NAMALWA (cell line): ENCODE measurements at places on chromosomes 13 and 19.
A peak's percentile ranks its signal among the peaks of the same experiment; 100 is the strongest.

DNA sequence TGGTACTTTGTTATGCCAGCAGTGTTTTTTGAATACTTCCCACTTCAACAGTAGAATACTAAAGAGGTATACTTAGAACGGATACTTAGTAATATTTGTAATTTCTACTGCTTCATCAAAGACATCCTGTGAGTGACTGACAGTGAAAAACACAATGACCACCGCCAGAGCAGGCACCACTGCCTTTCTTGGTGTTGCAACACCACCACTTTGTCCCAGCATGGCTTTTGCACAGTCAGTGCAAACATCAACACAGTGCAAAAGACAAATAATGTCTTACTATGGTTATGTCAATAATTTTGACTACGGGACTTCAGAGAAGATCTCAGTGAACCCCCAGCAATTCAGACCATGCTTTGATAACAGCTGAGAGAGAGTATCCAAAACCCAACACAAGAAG, 220.5 kb downstream of the RBM26 start:
- DNase-seq = no peak

- DNase-seq = no peak
These were observed 1003.7 kb downstream of the SLITRK1 start for GRCh38 chr13:82878536-82878935.

- peak; percentile 96 for DNase-seq
These were observed 933 bp upstream of the NRTN start for GRCh38 chr19:5803752-5804515.

DNA sequence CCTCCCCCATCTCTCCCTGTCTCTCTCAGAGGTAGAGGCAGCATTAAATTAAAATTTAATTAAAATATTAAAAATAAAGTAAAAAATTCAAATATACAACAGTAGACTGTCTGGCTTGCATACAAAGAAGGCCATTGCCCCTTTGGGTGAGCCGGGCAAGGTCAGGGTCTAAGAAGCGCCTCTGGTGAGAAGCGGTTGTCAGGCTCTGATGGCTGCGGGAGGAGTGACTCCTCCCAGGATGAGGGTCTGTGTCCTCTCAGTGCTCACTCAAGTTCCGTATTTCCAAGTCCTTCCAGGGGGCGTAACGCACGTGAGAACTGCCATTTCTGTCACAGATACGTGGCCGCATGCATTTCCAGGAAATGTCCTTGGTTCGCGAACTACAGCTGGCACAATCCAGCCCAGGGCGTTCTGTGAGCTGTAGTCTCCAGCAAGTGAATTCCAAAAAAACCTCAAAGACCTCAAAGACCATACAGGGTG, 737 bp upstream of the ZNF181 start:
- DNase-seq = no peak
